ENCODE measurements at places on chromosomes 6 and 20.

DNA sequence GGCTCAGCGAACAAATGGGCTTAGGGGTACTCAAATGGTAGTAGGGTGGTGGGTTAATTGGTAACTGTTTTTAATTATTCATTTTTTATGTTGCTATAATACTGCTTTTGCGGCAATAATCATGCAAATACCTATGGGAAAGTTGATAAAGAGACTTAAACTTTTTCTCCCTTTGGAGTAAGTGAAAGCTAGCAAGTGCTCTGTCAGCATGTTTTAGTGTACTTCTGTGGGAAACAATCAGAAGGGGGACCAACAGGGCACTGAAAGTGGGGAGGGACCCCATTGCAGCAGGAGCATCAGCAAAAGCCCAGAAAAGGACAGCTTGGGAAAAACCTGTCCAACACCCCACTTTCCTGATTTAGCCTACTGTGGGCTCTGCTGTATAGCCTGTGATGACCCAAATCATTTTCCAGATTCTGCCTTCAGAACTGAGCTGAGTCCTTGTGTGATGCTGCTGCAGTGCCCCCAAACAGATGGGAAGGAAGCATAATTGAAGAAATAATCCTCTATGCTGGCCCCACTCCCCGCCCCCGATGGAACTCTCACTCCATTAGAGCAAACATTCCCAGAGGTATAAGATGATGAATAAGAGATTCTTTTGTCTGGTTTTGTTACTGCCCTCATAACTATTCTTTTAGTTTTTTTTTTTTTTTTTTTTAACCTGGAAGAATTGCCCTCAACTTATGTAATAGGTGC is 322.8 kb downstream of the CD83 start:
- peak; percentile 71 for DNase-seq

- DNase-seq, result no peak
These were observed 26.1 kb upstream of the TINAG start for GRCh38 chr6:54282186-54282585.

DNA sequence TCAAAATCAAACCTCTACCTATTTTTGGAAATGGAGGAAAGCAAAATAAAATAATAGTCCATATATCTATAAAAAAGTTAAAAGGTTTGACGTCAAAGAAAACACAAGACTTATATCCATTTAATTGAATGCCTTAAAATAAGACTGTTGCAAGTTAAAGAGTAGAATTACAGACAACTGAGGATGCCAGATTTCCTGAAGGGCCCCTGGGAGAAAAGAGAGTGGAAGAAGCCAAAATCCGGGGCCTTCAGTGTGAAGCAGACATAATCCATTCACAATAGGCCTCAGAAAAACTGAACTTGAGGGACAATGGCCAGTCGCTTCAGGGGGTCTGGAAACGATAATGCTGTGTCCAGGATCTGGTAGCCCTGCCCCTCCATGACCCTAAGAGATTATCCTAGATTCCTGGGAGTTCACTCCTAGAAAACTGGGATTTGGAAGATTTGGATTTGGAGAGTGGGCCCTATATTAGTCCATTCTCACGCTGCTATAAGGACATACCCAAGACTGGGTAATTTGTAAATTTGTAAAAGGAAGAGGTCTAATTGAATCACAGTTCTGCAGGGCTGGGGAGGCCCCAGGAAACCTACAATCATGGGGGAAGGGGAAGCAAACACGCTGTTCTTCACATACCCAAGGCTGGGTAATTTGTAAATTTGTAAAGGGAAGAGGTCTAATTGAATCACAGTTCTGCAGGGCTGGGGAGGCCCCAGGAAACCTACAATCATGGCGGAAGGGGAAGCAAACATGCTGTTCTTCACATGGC is 94.0 kb upstream of the SLC2A12 start:
- DNase-seq, result no peak

DNA sequence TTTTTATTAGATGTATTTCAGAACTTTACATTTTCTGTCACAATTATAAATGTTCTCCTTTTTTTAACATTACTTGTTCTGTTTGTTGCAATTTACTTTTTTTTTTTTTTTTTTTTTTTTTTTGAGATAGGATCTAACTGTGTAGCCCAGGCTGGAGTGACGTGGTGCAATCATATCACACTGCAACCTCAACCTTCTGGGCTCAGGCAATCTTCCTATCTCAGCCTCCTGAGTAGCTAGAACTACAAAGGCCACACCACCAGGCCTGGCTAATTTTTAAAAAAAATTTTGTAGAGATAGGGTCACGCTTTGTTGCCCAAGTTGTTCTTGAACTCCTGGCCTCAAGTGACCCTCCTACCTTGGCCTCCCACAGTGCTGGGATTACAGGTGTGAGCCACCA is 15.1 kb upstream of the MBOAT1 start:
- no peak for DNase-seq

- no peak for DNase-seq
These were observed 44.4 kb upstream of the LOC128125822 start for GRCh38 chr6:63527658-63528514.

DNA sequence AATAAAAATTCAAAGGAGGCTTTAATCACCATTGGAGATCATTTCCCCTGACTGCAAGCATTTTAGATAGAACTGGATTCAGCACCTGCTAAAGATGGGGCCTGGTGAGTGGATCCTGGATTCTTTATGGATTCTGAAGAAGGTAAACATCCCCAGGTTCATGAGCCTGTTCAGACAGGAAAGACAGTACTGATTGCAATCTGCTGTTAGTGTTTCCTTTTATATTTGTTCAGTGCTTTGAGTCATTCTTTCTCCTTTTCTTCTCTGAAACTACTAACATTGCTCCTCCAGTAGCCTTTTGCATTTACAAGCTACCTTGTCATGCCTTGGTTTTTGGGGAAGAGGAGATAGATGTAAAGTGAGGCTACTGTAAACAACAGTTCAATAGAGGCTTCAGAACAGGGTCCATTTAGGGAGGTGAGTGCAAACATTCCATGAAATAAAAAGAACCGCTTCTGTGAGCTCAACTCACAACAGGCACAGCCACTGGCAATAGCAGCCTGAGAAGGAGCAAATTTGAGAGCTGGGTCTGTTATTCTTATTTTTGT is 66.4 kb upstream of the PRL start:
- DNase-seq, result no peak

GRCh38 chr6:7413151-7413823 is 23.7 kb downstream of the RIOK1 start:
- DNase-seq, result no peak

GRCh38 chr6:135854799-135855198 is 3.3 kb downstream of the PDE7B start:
- no peak for DNase-seq

DNA sequence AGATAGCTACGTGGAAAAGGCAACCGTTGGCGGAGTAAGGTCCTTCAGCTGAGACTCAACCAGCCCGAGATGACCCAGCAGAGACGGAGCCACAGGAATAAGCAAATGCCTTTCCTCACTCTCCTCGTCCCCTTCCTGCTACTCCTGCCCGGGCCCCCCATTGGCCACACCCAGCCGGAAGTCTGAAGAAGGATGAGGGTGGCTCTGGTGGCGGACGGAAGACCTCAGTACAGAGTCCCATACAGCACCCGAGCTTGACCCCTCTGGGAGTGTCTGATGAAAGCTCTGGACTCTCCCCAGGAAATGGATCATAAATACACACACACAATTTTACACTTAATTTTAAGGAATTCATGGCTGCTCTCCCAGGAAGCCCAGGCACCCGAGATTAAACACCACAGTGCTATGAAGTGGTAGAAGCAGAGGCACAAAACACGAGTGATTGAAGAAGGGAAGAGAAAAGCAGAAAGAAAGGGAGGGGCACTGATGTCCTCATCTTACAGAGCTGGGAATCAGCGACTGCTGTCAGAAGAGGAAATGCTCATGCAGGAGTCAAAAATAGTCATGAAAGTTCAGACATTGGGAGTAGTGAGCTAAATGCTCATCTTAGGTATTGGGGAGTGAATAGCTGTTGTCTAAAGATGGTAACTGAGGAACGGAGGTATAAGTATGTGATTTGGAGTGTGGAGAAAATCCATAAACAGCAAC is 125.6 kb downstream of the BANF2 start:
- peak; percentile 89 for DNase-seq

DNA sequence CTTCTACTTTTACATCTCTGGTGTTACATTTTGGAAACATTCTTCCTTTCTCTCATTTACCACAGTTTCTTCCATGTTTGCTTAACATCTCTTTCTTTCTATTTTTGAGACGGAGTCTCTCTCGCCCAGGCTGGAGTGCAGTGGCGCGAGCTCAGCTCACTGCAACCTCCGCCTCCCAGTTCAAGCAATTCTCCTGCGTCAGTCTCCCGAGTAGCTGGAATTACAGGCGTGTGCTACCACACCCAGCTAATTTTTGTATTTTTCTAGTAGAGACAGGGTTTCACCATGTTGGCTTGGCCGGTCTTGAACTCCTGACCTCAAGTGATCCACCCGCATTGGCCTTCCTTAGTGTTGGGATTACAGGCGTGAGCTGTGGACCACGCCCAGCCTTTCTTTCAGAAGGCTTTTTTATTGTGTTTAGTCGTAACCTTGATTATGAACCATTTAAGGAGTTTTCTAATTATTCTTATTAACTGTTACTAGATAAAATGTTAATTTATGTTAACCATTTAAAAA is 27.8 kb downstream of the MAP3K4 start:
- DNase-seq, result no peak

GRCh38 chr20:33791959-33792597 is 19.1 kb upstream of the CHMP4B start:
- peak; percentile 58 for DNase-seq

DNA sequence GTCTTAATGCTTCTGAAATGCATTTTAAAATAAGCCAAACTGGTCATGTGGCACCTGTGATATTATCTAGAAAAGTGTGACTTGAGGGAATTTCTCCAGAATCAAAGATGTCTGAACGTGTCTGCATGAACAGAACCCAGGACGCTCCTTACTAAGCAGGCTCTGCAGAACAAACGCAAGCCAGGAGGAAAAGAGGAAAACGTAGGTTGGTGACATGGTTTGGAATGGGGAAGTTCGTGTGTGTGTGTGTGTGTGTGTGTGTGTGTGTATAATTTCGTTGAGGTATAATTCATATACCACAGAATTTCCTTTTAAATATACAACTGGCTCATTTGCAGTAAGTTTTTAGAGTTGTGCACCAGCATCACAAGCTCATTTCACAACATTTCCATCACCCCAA is 200.5 kb upstream of the FOXQ1 start:
- DNase-seq, result no peak

DNA sequence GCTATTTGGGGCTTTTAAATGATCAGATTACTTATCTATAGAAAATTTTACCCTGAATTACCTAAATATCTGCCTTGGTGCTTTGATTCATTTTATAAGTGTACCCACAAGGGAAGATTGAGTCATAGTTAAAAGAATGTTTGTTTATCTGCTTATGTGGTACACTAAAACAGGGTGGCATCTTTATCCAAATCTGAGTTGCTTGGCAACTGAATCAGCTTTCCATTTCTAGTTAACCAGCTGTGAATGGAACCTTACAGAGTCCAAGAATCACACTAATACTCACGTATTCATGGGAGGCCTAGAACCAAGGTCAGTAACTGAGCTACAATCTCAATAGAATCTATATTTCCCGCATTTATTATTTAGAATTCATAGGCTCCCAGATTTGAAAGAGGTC is 44.0 kb upstream of the CAP2 start:
- no peak for DNase-seq

- DNase-seq, result no peak
These were observed 327.3 kb upstream of the HSF2 start for GRCh38 chr6:122072014-122072647.

GRCh38 chr6:116518621-116519368 is 7.4 kb downstream of the CALHM5 start:
- no peak for DNase-seq

DNA sequence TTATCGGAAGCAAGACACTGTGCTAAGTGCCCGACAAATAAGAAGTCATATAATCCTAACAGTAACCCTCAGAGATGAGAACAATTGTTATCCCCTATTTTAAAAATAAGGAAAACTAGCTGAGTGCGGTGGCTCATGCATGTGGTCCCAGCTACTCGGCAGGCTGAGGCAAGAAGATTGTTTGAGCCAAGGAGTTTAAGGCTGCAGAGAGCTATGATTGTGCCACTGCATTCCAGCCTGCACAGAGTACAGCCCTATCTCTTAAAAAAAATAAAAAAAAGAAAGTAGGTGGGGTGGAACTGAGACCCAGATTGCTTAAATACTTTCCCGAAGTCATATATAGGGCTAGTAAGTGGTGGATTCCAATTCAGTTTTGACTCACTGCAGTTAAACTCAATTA is 84.7 kb downstream of the UST start:
- DNase-seq, result no peak

DNA sequence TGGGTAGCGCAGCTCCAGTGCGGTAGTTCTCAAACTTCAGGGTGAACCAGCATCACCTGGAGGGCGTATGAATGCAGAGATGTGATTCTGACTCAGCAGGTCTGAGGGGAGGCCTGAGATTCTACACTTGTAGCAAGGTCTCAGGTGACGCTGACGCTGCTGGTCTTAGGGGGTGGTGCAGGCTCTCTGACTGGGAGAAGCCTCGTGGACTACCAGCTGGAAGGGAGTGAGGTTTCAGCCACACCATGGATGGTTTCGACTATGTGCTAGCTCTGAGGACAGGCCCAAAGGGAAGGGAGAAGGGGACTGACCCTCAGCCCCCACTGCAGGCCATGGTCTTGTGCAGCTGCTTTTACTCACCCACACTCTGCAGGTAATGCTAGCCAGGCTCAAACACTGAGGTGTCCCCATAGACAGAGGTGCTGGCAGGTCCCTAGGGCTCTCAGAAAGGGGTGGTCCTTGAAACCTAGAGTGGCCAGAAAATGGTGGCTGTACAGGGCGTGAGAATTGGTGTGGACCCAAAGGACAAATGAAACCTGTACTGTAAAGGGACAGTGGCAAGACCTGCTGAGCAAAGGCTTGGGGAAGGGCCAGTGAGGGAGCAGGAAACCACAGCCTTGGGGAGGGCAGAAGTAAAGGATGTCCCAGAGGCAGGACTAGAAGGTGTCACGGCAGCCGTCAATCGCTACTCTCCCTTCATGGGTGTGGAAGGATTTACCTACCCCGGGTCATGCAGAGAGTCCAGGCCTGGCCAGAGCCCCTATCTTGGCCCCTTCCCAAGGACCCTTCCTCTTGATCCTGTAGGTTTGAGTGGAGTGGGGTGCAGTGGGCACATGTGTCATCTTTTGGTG is 52.7 kb downstream of the EBF4 start:
- DNase-seq, result no peak

DNA sequence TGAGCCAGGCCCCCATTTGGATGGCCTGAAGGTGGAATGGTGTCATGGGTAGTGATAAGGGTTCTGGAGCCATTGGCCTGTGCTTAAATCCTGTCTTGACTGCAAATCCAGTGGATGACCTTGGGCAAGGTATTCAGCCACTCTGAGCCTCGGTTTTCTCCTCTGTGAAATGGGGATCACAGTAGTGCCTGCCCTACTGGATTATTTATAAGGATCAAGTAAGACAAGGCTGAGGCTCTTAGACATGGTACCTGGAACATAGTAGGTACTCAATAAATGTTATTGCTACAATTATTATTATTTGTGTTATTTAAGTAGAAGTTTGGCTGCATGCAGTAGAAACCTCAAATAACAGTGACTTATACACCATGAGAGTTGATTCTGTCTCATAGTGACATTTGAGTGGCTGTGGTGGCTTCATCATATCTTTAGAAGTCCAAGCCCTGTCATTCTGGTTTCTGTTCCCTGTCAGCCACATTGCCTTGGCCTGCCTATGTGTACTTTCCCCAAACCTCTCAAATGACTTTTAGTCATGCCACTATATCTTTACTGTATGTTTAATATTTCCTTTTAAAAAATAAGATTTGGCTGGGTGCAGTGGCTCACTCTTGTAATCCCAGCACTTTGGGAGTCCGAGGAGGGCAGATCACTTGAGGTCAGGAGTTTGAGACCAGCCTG is 37.6 kb upstream of the CHMP4B start:
- DNase-seq, result no peak
